Left renal cortex interstitium (tissue), 4 donors: ENCODE measurements at places on chromosomes 1 and 21.
A peak's percentile ranks its signal among the peaks of the same experiment; 100 is the strongest.

GRCh38 chr1:3501856-3502640, 47.6 kb downstream of the ARHGEF16 start:
- DNase-seq: peak; percentile 66

DNA sequence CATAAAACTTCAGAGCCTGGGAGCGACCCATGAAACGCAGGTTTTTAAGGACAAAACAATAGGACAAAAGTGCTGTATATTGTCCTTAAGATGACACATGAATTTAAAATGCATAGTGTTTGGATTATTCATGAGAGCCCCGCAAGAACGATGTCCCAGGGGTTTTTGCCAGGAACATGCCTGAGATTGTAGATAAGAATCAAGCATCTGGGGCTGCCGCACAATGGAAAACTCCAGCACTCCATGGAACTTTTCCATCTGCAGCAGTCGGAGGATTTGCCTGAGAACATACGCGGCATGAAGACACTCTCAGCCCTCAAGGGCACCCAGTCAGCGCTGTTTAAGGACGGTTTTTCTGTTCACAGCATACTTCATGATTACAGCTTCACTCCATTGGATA, 5.3 kb upstream of the ERG start:
- DNase-seq: no peak

DNA sequence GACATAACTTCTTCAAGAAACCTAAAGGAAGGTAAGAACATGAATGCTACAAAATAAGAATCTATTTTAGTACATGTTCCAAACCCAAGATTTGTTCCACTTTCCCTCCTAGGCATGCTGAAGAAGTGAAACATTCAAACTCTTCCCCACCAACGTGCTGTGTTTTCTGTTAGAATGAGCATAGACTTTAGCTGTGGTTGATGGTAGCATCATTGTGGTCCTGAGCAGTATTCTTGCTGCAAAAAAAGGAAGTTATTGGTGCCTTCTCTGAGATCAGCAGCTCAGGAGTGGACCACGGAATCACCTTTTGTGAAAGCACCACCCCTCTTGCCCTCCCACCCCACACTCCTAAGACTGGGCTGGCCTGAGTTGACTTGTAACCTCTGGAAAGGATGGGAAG, 100.4 kb upstream of the POGK start:
- no peak for DNase-seq

- no peak for DNase-seq
These were observed 69.1 kb downstream of the DYRK1A start for GRCh38 chr21:37435711-37436110.
